ENCODE measurements at places on chromosomes 5 and 9.

GRCh38 chr9:72292874-72293607 lies 72.0 kb downstream of the ZFAND5 start:
- DNase-seq: no peak

GRCh38 chr5:118233606-118234005 lies 754.7 kb downstream of the DTWD2 start:
- DNase-seq: no peak

- DNase-seq: peak; percentile 93
Observed at GRCh38 chr5:157858527-157859226, at the start of gene CLINT1. CLINT1 (minus strand) TSS chr5:157859145; CDS start chr5:157858970, 175 bp downstream.

DNA sequence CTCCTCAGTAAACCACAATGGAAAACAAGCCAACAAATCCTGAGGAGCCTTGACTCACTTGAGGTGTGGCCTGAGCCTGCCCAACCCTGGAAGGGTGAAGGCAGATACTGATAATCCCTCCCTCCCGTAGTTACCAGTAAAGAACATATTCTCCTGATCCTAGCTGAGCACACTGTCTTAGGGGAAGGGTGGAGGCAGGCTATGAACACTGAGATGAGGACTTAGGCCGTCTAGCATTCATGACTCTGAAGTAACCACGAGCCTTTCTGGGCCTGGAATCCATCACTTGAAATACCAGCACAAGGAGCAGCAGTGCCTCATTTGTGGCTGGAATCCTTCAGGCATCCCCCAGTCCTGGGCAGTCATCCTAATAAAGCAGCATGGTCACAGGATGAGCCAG lies 124.5 kb upstream of the PRLR start:
- no peak for DNase-seq

GRCh38 chr5:170644501-170644900 lies 139.0 kb upstream of the GABRP start:
- no peak for DNase-seq

DNA sequence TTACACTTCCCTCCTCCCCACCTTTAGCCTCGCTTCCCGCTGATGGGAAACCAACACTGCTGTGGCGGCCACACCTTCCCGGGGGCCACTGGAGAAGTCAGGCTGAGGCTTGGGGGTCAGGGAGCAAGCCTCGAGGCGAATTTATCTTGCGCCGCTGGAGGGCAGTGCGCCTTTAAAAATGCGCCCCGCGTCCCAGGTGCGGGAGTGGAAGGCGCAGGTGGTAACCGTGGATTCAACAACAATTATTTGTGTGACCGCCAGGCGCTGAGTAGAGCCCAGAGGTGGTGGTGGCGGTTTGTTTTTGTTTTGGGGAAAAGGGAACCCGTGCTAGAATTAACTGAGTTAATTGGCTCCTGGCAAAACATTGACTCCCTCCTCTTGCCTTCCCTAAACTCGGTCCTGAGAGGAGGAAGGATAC lies 1.1 kb downstream of the CFAP77 start:
- peak; percentile 78 for DNase-seq

GRCh38 chr5:57531333-57531732 lies 48.7 kb upstream of the ACTBL2 start:
- DNase-seq: no peak

DNA sequence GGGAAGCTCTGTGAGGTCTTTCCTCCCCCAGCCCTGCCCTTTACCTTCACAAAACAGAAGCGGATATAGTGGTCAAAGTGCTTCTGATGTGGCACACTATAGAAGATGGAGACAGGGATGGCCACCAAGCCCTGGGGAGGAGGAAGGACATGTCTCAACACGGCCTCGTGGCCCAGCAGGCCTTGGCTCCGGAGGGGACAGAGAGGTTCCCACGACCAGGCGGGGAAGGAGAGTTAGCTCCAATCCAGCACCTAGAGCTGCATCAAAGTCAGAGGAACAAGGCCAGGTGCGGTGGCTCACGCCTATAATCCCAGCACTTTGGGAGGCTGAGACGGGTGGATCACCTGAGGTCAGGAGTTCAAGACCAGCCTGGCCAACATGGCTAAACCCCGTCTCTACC lies 4.1 kb upstream of the SPOUT1 start:
- DNase-seq: no peak

GRCh38 chr5:68345582-68345981 lies 130.0 kb downstream of the PIK3R1 start:
- no peak for DNase-seq

DNA sequence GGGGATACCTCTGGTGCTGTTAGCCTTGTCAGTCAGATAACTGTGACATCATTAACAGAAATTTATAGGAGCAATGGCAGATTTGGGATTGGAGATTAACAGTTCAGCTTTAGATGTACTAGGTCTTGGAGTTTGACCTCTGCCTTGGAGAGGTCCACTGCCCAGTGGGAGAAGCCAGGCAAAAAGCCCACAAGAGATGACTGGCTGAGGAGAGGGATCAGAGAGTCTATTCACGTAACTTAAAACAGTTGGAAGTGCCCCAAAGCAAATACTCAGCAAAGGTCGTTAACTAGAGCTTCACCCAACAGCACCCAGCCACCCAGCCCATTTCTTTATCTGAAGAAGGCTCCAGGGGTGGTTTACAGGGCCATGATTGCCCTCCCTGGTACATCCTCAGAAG lies 232.7 kb upstream of the PPP1R2B start:
- DNase-seq: no peak

GRCh38 chr5:62791059-62791458 lies 212.4 kb downstream of the LRRC70 start:
- DNase-seq: no peak

- DNase-seq: no peak
Observed at GRCh38 chr9:111854799-111855198, 41.8 kb upstream of the UGCG start.

DNA sequence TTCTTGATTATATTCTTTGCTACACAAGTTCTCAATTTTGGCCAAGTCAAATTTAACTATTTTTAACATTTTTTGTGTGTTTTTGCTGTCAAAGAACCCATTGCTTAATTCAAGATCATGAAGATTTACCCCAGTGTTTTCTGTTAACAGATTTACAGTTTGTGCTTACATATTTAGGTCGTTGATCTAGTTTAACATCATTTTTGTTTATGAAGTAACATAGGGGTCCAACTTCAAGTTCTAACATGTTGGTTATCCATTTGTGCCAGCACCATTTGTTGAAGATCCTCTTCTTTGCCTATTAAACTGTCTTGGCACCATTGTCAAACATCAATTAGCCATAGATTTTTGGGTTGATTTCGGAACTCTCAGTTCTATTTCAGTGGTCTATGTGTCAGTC lies 71.0 kb downstream of the CCDC192 start:
- DNase-seq: no peak

DNA sequence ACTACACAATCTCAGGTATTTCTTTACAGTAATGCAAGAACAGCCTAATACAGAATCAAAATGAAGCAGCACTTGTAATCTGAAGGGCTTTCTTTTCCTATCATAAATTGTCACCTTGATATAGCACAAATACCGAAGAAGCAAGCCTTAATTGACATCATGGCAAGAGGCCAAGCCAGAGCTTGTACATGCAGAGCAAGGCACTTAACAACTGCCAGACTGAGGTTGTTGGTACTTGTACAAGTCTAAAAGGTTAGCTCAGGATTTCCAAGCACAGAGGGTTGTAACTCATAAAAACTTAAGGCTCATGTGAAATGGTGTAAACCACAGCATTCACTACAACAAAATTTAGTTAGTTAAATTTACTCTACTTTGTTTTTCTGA lies 158.8 kb upstream of the SPEF2 start:
- DNase-seq: no peak
